Sciatic nerve (tissue), 2 donors: ENCODE measurements at places on chromosomes 12 and 14. TPM values are rescaled to one million over a fixed set of nuclear protein-coding genes. Genes with fewer than 3 reads are reported as not detected.
A peak's percentile ranks its signal among the peaks of the same experiment; 100 is the strongest.

GRCh38 chr12:22321638-22322037 lies 12.9 kb downstream of the ST8SIA1 start:
- DNase-seq, result no peak

SLC38A4 gene
- total RNA-seq, result 0.31 TPM

DNA sequence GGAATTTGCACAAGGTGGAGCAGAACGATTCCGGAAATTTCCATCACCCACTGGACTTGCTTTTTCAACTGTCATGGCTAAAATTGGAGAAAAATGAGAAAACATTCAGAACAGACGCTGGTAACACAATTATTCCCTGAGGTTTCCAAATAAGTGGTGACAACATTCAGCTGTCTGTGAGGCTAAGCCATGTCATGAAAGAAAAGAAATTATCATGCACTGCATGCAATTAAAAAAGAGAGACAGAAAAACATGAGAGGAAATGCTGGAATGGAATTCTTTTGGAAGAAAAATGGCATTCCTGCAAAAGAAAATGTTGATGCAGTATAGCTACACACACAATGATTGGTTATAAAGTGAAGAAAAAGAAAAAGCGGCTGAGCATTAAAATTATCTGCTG lies 87.3 kb downstream of the C2CD5 start:
- no peak for DNase-seq

GRCh38 chr14:74419086-74419485 lies 6.9 kb downstream of the SYNDIG1L start:
- DNase-seq, result no peak

EPYC gene
- not detected for total RNA-seq

KCNK10 gene
- not detected for total RNA-seq

KRT77 gene
- total RNA-seq, result not detected

DNA sequence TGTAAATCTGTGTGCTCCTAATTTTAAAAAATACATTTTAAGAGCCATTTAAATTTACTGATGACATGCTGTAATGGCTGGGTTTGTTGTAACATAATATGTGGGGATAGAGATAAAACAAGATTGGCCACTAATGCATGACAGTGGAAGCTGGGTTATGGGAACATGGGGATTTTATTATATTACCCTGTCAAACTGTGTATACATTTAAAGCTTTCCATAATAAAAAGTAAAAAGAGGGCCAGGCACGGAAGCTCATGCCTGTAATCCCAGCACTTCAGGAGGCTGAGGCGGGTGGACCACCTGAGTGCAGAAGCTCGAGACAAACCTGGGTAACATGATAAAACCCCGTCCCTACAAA lies 9.1 kb downstream of the TMEM233 start:
- DNase-seq, result no peak

- no peak for DNase-seq
These were observed 62.5 kb upstream of the PYGL start for GRCh38 chr14:51006781-51007211.

DNA sequence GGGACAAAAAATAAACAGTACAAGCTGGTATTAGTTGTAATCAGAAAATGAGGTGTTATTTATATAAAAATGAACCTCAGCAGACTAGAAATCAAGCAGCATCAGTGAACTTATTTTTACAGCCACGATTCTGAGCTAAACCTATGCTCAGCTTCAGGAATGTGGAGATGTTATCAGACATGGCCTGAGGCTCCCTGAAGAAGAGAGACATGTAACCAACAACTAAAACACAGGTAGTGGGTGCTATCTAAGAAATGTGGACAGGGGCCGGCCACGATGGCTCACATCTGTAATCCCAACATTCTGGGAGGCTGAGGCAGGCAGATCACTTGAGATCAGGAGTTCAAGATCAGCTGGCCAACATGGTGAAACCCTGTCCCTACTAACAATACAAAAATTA lies 534.3 kb downstream of the VRK1 start:
- DNase-seq, result no peak

GRCh38 chr14:105201156-105201924 lies 20.2 kb upstream of the NUDT14 start:
- no peak for DNase-seq

MIP gene
- total RNA-seq, result not detected

GRCh38 chr12:109169686-109170085 lies 53.3 kb downstream of the ACACB start:
- peak; percentile 31 for DNase-seq

GRCh38 chr12:50825372-50825838 lies 17.3 kb upstream of the TMPRSS12 start:
- no peak for DNase-seq

DMAC2L gene
- total RNA-seq, result 22.2 TPM

- no peak for DNase-seq
These were observed 872 bp downstream of the VSX2 start for GRCh38 chr14:74239848-74240793.

GRCh38 chr14:90060312-90060964 lies 1.4 kb upstream of the KCNK13 start:
- no peak for DNase-seq

DNA sequence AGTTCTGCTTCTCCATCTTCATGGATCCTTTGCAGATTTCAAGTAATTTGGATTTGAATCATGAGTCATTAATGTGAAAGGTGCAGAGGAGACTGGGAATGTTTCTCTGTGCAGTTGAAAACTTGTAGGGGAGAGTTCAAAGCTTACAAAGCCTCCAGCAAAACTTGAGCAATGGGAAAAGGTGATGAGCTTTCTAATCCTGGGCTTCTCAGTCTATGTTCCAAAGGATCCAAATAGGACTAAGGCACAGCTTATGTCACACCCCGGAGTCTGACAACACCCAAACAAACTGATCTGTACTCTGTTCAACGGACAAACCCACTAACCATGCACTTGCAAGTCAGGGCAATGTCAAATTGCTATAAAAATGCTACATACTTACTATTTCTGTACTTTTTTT lies 134.8 kb downstream of the DUSP6 start:
- no peak for DNase-seq

SLC4A8 gene
- 1.2 TPM for total RNA-seq

GRCh38 chr12:4867384-4867783 lies 42.3 kb upstream of the KCNA1 start:
- no peak for DNase-seq

- DNase-seq, result no peak
These were observed 10.6 kb downstream of the SERPINA5 start for GRCh38 chr14:94591871-94592270.

DNA sequence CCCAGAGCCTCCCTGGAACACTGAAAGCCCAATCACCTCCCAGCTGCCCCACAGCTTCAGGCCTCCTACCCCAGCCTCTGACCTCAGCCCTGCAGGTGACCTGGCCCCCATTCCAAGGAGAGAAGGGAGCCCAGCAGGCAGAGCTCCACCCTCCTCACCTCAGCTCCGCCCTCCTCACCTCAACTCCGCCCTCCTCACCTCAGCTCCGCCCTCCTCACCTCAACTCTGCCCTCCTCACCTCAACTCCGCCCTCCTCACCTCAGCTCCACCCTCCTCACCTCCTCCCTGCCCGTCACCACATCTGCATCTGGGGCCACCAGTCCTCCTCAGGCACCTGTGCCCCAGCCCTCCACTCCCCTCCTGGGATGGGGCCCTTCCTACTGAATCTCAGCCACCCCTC lies 112.2 kb upstream of the SFSWAP start:
- no peak for DNase-seq

DNA sequence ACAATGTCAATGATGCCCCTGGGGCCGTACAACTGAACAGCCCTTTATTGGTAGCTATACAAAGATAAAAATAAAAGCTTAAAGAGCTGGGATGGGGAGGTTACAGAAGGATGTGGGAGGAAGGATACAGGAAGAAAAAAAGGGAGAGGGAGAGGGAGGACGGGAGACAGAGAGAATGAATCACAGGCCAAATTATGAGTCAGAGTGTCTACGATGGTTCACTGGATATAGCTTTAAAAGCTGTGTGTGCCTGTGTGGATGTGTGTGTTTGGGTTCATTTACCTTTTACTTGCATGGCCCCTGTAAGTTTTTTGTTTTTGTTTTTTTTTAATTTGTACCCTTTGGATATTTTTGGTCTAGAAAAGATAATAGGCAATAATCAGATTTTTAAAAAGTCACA lies 111.9 kb downstream of the CCDC60 start:
- no peak for DNase-seq

GRCh38 chr12:125377093-125377492 lies 311.9 kb downstream of the AACS start:
- DNase-seq, result no peak

DNA sequence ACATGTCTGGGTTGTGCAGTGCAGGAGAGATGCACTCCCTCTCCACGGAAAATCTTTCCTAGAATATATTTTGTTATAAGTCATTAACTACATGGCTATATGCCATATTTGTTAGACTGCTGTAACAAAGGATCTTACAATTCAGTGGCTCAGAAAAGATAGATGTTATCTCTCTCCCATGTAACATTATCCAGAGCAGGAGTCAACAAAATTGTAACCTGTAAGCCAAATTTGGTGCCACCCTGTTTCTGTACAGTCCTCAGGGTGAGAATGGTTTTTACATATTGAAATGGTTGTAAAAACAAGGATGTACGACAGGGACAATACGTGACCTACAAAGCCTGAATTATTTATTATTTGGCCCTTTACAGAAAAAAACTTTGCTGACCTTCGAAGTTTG lies 155.5 kb downstream of the KIF21A start:
- DNase-seq, result no peak

SLC17A8 gene
- not detected for total RNA-seq

DNA sequence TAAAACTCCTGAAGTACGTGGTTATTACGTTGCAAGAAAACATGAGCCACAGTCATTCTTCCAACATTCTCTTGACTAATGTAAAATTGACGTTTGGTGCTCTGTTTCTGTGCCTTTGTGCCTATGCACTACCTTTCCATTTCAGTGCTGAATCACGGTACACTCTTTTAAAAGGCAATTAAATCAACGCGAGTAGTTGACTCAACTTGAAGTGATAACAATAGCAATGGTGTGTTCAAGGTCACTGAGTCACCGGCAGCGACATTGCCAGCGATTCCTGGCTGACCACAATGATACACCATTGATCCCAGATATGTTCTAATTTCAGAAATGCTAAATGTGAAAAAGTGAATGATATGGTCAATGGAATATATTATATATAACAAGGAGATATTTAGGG lies 17.8 kb downstream of the AK7 start:
- DNase-seq, result no peak

DNA sequence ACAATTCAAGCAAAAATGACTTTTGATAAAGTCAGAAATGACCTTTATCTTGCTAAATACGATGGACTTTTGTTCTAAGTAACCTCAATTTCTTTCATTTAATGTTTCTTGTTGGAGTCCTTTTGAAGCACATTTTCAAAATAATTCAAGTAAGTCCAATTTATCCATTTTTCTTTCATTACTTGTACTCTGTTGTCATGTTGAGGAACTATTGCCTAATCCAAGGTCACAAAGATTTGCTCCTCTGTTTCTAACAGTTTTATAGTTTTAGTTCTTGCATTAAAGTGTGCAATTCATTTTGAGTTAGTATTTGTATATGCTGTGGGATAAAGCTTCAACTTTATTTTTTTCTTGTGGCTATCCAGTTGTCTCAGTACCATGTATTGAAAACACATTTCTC lies 66.7 kb downstream of the CCER1 start:
- no peak for DNase-seq
